ENCODE measurements at places on chromosomes 7 and 10.

DNA sequence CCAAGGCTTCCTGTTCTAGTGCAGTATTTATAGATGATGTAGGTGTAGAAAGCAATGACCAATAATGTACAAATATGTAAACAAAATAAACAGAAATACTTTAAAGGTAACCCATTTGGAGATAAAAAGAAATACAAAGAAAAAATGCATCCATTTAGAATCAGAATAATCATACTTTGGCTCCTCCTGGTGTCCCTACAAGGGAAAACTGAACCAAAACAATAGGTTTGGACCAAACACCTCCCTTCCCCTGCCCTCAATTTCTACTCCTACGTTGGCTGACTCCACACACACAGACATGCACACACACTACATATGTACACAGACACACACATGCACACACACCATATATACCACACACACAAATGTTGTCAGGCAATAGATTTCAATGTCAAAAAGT is 36.0 kb downstream of the C10orf143 start:
- peak; percentile 19 for DNase-seq

GRCh38 chr10:96784253-96784652 is 47.8 kb upstream of the LCOR start:
- DNase-seq, result no peak

GRCh38 chr7:117025891-117026290 is 72.6 kb downstream of the ST7 start:
- no peak for DNase-seq

DNA sequence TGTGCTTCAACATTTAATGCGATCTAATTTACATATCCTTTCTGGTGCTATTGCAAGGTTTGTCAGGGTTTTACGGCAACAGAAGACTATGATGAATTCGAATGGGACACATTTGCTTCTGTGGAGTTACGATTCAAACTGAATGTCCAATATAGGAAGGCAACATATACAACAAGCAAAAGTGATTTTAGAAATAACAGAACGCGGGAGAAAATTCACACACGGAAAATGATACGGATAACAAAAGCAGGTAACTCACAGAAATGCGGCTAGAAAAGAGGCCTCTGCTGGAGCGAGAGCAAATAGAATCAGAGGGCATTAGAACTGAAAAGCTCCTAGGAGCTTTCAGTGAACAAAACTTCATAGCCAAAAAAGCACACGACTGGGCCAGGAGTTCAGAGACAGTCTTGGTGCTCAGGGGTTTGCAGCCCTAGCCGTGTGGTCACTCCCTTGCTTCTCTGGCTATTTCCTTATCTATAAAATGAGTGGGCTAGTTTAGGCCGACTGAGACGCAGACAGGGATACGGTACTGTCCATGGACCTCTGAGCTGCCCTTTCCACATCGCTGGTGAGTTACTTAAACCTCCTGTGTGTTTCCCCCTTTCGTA is 557 bp upstream of the TAX1BP1 start:
- DNase-seq, result peak; percentile 46

- DNase-seq, result peak; percentile 54
Observed at GRCh38 chr10:100043796-100044195, 34.0 kb upstream of the DNMBP start.

- no peak for DNase-seq
Observed at GRCh38 chr7:34454381-34454780, 203.6 kb upstream of the NPSR1 start.

DNA sequence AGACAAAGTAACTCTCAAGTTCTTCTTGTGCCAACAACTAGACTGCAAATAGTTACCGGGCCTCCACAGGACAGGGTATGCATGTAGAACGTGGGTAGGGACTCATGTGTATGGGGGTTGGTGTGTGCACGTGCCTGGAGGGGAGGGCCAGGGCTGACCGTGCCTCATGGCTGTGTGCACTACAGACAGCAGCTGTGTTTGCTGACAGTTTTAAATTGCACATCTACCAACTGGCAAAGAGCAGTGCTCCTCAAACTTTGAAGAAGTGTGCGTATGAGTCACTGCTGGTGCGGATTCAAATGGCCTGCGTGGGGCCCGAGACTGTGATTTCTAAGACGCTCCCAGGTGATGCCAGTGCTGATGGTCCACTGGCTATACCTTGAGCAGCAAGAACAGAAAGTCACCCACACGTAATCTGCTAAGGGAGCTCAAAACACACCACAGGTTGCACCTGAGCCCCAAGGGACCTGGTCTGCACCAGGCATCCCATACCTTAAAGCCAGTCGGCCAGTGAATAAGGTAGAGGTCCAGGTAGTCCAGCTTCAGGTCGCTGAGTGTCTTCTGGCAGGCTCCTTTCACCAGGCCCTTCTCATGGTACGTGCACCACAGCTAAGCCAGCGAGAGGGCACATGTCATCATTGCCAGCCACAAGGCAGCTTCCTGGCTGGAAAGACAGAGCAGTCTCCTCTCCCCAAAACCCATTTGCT is 8.5 kb downstream of the AKR1B1 start:
- no peak for DNase-seq

DNA sequence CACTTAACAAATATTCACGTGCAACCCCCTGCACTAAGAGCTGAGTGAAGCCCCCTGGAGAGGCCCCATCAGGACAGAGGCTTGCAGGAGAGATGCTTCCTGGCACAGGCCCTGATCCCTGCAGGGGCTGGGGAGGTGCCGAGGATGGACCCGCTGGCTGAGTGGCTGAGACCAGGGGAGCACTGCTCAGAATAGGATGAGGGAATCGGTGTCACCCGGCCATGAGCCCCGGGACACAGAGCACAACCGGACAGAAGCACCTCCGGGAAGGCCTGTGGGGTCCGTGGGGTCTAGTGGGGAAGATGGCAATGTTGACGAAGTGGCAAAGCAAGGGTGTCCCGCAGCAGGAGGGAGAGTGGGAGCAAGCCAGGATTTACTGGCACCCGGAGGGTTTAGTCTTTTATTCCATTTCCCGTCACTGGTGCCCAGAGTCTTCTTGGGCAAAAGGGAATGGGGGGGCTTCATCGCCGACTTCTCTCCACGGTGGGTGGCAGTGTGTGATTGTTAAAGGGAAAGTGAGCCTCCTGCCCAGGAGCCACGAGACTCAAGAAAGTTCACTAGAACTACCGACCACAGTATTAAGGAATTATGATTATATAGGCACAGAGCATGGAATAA is 140.7 kb downstream of the ADARB2 start:
- no peak for DNase-seq

GRCh38 chr10:103967448-103968071 is 620 bp downstream of the SLK start:
- DNase-seq, result peak; percentile 82

DNA sequence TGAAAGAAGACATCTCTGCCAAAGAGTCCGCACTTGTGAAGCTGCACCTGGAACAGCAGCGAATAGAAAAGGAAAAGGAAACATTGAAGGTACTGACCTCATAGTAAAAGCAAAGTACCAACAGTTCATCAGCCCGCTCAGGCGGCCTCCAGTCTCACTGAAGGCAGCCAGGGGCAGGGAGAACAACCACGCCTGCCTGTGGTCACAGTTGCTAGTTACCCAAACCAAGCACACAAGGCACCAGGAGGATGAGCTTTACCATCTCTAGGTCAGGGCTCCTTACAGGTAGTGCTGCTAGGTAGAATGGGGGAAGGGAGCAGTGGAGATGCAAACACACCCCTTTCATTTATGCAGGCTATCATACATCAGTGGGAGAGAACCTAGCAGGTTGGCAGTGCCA is 39.8 kb downstream of the CFAP58 start:
- no peak for DNase-seq

DNA sequence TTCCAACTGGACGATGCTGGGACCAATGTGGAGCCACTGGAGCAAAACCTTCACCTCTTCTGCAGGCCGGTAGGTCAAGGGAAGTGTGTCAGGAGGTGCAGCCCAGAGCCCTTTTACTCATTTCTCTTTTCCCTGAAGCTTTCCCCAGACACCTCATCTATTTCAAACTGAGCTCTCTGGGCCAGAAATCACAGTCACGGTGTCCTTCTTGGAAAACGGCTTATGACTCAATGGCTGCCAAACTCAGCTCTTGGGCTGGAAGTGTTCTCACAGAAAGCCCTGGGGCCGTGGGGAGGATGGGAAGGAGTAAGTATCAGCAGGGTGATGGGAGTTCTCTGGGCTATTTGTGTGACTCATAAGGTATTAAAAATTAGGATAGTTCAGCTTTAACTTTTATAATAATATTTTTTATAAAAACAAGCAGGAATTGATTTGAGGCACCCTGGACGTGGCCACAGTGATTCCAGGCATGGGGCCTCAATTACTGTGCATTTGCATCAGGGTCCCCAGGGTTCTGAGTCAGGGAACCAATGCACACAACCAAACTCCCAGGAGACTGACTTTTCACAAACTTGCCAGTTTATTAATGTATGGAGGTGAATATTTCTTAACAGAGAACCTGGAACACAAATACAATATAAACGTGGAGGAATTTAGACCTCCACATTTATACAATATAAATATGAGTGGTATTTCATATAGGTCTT is 187.4 kb upstream of the TMEM72 start:
- peak; percentile 96 for DNase-seq

GRCh38 chr10:100391163-100392002 is 44.4 kb downstream of the SCD start:
- no peak for DNase-seq

- DNase-seq, result no peak
Observed at GRCh38 chr7:151817315-151817690, 59.6 kb downstream of the PRKAG2 start.

- peak; percentile 74 for DNase-seq
Observed at GRCh38 chr7:46352004-46352954, 431.2 kb upstream of the IGFBP3 start.

- no peak for DNase-seq
Observed at GRCh38 chr10:30708234-30708633, 78.7 kb upstream of the LYZL2 start.

DNA sequence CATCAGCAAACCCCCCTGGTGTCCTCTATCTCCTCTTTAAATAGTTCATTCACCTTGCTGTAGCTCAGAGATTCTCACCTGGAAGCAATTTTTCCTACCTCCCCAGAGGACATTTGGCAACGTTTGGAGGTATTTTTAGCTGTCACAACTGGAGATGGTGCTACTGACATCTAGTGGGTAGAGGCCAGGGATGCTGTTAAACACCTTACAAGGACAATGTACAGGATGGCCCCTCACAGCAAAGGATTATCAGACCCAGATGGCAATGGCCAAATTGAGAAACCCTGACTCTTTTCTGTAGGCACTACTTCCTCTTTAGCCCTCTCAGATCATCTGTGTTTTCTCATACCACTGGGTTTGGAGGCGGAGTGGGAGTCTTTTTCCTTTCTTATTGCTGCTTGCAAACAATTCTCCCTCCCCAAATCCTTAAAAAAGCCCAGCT is 13.2 kb upstream of the TRA2A start:
- peak; percentile 43 for DNase-seq

DNA sequence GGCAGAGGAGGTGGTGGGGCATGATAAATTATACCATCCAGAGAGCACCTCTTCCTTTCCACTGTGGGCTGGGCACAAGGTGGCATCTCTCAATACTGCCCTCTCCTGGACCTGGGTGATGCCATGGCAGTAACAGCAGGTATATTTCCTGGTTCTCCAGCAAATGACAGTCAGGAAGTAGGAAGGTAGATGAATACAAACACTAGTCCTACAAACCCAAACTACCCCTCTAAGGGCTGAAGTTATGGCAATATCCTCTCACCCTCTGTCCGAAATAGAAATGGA is 1004.9 kb downstream of the KCNMA1 start:
- DNase-seq, result peak; percentile 10

DNA sequence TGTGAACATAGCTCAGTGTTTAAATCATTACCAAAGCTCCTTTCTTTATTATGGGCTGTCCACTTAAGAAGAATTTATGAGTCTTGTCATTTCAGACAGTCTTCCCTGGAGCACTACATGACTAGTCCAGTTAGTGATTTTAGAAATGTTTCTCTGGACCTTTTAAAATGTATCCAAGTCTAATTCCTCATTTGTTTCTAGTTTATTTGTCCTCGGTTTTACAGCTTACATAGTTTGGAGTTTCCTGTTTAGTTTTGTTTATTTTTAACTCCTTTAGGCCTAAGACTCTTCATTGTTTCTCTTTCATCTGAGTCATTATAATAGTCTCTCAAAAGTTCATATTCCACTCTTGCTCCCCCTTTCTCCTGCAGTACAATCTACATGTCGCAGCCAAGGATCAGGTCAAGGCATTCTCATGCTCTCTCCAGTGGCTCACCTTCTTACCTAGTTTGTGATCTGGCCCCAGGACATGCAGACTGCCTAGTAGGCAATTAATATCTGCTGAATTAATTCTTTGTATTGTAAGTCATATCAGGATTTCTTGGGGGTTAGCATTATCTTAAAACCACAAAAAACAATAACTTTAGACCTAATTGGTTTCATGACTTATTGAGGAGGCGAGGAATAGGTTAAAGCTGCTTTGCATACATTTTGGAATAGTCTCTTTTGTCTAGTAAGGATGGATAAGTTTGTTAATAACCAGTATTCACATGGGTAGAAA is 93.8 kb downstream of the MAPK8 start:
- peak; percentile 21 for DNase-seq
